ENCODE measurements at places on chromosomes 7 and 10.

DNA sequence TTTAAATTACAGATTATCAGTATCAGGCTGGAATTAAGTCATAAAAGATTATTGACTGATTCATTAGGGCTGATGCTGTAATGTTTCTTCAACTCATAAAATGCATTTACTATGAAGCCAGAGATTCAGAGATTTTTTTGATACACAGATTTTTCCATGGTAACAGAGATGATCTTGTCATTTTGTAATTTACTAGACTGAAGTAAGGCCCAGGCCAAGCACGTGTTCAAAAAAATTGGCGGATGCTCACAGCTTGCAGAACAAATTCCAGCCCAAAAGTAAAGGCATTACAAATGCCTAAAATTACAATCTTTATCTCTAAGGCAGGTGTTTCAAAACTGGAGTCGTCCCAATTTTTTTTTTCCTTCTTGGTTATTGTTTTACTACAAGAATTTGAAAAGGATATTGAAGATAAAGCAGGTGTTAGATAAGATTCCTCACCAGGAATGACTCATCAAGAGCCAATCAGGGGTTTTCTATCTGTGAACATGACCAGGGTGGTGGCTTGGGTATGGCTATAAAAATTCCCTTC lies 78.4 kb upstream of the MEOX2 start:
- no peak for DNase-seq

DNA sequence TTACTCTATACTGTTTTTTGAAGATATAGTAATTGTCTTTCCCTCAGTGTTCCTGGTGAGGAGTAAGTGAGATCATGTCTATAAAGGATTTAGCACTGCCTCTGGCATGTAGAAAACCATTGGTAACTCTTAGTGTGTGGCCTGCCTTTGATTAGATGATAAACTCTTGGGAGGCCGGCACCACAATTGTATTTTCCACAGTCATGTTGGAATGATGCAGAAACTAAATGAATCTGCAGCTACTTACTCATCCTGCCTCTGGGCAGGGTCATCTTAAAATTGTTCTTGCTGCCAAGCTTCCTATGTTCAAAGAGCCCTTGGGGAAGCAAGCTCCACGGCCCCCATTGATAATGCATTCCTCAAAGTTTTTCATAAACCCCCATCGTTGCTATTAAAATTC lies 204.6 kb downstream of the ANKRD7 start:
- no peak for DNase-seq

DNA sequence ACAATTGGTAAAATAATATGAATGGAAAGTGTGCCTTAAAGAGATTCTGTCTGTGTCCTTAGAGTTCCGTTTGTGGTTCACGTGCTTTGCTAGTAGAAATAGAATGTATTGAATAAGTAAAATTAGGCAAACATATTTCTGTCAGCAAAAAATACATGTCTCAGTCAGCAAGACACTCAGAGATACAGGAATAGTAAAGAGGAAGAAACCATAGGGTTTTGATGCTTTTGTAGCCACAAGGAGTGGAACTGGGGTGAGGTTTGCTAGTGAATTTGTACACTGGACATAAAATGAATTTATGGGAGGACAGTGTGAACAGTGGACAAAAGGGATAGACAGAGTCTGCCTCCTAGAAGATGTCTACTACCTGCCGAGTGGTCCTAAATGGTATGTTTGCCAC lies 289.2 kb upstream of the NRP1 start:
- no peak for DNase-seq

DNA sequence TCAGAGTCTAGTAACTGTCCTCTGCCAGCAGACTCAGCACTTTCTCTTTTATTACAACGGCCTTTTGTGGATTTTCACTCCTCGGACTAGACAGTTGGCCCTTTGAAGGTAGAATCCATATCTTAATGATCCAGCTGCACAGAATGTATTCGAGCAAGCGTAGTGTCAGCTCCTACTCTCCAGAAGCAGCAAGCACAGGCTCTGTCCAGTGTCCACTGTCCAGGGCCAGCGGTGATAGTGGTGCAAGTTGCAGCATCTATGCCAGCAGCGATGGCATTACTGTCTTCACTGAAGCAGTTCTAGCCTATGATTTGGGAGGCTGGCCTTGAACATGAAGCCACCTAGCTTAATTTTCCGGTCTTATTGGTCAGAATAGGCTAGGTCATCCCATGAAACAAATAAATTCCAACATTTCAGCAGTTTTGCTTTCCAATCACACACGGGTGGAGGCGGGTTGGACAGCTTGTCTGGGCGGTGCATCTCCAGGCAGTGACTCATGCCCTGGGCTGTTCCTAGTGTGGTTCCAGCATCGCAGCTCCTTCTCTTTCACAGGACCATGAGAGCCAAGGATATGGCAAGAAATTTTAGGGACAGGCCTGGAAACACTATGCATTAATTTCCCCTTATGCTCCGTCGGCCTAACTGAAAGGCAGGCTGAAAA lies 108.6 kb upstream of the KCNMA1 start:
- DNase-seq = no peak

- DNase-seq = no peak
Observed at GRCh38 chr10:124339119-124340032, 79.3 kb downstream of the OAT start.

- no peak for DNase-seq
Observed at GRCh38 chr7:42389697-42390096, 152.7 kb upstream of the GLI3 start.
